Choroid plexus epithelial cell (primary cell): ENCODE measurements at places on chromosomes 7 and 10.
A peak's percentile ranks its signal among the peaks of the same experiment; 100 is the strongest.

DNA sequence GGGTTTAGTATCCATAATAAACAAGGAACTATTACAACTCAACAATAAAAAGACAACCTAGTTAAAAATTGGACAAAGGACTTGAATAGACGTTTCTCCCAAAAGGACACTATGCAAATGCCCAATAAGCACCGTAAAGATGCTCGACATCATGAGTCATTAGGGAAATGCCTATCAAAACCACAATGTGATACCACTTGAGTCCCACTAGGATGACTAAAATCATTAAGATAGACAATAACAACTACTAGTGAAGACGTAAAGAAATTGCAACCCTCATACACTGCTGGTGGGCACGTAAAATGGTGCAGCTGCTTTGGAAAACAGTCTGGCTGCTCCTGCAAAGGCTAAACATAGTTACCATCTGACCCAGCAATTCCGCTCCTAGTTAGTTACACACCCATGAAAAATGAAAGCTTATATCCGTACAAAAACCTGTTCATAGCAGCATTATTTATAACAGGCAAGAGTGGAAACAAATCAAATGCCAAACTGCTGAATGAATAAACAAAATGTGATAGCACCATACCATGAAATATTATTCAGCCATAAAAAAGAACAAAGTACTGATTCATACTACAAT lies 17.3 kb downstream of the CCDC3 start:
- DNase-seq = no peak

DNA sequence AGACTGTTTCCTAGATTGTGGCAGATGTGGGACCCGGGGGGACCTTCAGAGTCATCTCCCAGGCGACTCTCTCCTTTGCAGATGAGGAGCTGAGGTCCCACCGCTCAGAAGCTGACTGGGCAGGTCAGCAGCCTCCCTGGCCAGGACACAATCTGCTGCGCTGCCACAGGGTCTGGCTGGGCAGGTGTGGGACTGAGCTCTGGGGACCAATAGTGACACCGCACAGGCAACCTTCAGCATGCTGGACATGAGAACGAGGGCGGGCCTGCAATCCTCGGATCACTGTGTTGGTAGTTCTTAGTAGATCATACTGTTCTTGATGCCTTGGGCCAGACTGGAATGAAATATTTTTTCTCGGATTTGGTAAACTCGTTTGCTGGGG lies 20.5 kb upstream of the CRYGN start:
- no peak for DNase-seq

GRCh38 chr10:122381680-122382079 lies 7.2 kb downstream of the PLEKHA1 start:
- DNase-seq = no peak

DNA sequence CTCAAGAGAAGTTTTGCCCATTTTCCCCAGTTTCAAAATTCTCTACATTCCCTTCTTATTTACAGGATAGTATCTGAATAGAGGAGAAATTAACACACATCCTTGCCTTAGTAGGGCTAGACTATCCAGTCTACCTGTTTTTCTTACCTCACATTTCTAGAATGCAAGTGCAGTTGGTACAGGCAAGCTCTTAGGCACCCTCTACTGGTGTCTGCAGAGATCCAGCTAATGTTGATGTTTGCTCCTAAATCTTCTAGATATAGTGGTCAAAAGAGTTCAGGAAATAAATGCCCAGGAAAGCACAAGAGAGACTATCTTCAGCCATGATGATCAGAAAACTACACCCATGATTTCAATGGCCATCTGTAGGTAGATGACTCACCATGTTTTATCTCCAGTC lies 205.3 kb downstream of the HTR7 start:
- peak; percentile 76 for DNase-seq

GRCh38 chr7:40015790-40016296 lies 65.8 kb downstream of the CDK13 start:
- DNase-seq = peak; percentile 59

DNA sequence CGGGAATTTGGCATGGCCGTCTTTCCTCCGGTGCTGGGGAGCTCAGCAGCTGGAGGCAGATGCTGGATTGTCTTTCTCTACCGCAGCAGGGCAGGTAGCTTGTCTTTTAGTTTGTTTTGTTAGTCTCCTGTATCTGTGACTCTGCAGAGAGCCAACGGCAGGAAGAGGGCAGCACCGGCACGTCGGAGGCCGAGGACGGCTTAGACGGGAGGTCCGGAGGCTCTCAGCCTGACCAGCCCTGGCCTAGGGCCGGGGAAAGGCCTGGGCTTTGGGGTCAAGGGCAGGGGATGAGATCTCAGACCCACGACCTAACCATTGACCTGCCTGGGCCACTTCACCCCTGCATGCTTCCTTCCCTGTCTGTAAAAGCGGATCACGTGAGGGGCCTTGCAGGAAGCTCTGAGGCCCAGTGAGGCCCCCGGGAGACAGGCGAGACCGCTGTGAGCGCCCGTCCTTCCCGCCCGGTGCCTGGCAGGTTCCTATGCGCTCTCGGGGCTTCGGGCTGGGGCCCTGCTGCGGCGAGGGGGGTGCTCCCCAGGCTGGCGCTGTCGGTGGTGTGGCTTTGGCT lies 72.7 kb downstream of the LHPP start:
- peak; percentile 65 for DNase-seq

DNA sequence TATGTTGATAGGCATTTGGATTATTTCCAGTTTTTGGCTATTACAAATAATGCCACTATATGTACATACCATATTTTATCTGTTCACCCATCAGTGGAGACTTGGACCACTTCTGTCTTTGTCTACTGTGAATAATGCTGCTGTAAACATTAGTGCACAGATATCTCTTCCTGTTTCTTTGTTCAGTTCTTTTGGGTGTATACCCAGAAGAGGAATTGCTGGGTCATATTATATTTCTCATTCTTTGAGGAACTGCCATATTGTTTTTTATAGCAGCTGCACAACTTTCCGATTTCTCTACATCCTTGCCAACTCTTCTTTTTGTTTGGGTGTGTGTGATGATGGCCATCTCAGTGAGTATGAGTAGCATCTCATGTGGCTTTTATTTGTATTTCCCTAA lies 218.0 kb downstream of the LRMDA start:
- no peak for DNase-seq

- DNase-seq = no peak
Measured at GRCh38 chr10:60162631-60163030, 227.0 kb downstream of the ANK3 start.

DNA sequence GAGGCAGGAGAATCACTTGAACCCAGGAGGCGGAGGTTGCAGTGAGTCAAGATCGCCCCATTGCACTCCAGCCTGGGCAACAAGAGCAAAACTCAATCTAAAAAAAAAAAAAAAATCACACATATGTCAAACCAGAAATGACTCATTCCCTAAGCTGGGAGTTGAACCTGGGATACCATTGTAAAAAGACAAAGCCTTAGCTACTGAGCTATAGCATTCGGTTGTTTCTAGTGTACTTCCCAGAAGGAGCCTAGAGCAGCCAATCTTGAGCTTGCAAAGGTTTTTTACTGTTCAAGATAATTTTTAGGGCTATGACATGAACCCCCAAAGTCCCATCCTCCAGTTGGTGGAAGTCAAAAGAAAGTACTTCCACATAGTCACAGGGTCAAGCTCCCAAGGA lies 87.9 kb downstream of the ZNF467 start:
- peak; percentile 13 for DNase-seq

DNA sequence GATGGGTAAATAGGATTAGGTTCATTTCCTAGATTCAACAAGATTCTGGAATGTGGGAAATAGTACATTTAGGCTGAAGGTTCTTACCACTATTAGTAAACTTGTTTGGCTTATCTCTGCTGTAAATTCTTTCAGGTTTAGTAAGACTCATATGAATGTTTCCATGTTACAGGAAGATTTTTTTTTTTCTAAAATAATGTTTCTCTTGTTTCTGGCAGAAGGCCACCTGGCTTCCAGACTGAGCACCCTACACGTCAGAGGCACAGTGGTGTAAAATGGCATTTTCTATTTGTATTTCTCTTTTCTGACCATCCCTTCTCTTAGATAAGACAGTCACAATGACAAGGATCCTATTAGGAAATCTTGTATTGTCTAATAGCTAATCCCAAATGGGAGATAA lies 22.7 kb upstream of the AASS start:
- peak; percentile 91 for DNase-seq

DNA sequence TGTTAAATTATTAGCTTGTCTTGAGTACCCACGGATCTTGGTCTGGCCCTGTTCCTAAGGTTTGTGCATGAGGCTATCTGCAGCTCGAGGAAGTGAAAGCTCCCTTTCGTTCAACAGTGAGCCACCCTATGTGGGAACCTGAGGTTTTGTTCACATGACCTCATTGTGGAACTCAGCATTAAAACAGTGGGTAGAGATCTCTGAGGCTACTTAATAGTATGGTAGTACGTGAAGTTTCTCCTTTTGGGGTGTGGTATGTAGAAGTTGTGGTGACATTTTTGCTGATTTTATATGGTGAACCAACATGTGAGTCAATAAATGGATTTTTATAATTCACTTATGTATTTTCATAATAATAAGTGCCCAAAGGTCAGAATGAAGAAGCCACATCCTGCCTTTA lies 252.7 kb upstream of the FERD3L start:
- DNase-seq = peak; percentile 87

- DNase-seq = no peak
Measured at GRCh38 chr10:127034790-127035189, 129.6 kb downstream of the DOCK1 start.

- peak; percentile 38 for DNase-seq
Measured at GRCh38 chr10:50604809-50605208, 18.9 kb downstream of the SGMS1 start.

GRCh38 chr7:23234569-23235296 lies 11.8 kb upstream of the GPNMB start:
- peak; percentile 38 for DNase-seq

DNA sequence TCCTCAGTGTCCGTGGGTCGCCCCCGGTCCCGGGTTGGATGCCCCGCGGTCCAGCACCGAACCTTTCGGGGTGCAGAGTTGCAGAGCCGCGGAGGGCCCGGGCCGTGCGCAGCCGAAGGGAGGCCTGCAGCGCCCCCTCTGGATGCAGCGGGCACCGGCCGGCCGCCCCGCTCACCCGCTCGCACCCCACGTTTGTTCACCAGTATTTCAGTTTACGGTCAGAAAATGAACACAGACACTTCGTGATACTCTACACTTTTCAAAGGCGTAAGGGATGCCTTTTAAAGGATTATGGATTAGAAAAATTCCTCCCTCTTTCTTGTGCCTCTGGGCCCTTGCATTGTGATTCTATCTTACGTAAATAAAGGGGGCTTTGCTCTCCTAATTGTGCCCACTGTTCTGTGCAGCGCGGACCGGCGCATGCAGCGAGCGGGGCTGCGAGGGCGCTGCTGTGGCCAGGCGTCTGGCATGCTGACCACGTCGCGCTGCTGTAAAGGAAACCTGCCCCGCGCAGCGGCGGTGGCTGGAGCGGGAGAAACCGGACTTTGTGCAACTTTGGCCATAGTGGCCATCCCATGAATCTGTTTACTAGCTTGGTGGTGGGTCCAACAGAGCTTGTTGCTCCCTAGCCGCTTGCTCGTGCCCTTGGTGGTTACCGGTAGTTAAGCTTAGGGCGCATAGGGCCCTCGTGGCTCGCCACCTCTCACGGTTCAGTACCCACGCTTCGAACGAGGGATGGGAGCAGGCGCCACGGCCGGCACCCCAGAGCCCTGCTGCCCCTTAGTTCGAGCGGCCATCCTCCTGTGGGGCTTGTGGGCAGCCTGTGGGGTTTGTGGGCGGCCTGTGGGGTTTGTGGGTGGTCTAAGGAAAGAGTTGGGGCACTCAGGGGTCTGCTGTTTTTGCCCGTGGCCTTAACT lies 739 bp upstream of the MEST start:
- DNase-seq = peak; percentile 62

GRCh38 chr10:11444531-11445228 lies 166.8 kb downstream of the USP6NL start:
- no peak for DNase-seq

DNA sequence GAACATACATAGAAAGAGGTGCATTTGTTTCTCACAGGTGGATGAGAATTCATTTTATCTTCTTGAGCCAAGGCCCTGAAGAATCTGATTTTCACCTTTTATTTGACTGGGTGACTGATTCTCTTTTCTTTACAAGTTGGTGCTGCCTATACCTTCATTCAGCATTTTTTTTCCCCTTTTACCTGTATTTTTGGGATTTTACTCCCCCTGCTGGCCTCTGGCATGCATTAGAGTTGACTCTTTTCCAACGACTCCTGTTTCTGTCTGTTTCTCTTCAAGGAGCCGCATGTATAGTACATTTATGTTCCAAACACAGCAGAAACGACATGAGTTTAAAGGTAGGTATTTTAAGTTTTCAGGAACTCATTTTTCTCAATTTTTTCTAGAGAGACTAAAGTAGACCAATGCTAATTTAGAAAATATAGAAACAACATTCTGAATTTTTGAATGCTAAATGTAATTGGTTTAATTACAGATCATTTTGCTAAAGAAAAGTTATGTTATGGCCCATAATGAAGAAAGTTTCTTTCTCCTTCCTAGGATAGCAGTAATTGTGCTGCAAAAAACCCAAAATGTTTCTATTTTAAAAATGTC lies 149.8 kb upstream of the HDAC9 start:
- DNase-seq = peak; percentile 72

GRCh38 chr10:77622889-77623291 lies 14.7 kb downstream of the KCNMA1 start:
- no peak for DNase-seq

GRCh38 chr10:34966451-34966850 lies 123.7 kb downstream of the CUL2 start:
- DNase-seq = peak; percentile 45

DNA sequence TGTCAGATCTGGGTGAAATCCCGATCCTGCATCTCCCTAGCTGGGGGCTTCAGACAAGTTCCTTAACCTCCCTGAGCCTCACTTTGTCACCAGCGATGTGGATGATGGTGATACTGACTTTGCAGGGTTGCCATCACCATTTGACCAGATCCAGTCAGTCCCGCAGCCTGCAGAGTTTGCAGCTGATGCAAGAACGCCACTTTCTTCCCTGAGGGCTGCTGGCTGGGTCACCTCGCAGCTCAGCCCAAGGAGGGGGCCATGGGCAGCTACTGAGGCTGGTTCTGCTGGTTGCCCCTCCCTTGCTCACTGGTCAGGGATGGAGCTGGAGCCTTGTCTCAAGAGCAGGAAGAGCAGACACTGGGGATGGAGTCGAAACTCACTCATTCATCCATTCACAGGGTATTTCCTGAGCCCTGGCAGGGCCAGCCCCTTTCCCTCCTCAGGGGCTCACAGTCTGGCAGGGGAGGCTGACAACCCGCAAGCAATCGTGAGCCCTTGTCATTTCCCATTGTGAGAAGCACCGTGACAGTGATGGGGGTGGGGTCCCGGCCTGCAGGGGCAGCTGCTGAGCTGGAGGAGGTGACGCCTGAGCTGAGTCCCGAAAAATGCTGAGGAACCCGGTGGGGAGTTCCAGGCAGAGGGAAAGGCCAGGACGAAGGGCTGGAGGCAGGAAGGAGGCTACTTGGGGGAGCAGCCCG lies 111.1 kb upstream of the TCF7L2 start:
- DNase-seq = no peak
